COR-L47 (cell line): ENCODE measurements at places on chromosomes 3 and 15.

GRCh38 chr15:94272251-94272898 lies 41.0 kb downstream of the MCTP2 start:
- DNase-seq: no peak

DNA sequence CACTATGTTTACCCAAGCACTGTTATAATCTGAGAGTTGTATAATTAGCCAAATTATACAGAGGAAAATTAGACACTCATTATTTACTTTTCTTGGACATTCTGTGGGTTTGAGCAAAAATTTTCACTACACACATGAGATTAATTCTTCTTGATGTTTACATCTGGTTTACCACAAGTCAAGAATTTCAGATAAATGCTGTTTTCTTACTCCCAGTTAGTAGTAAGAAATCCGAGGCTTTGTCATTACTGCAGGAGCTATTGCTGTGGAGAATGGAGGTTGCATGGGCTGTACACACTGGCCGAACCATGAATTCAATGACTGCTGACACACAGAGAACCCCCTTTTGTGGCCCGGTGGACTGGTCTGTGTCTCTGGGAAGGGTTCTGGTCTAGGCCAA lies 207.7 kb upstream of the CFAP20DC start:
- no peak for DNase-seq

DNA sequence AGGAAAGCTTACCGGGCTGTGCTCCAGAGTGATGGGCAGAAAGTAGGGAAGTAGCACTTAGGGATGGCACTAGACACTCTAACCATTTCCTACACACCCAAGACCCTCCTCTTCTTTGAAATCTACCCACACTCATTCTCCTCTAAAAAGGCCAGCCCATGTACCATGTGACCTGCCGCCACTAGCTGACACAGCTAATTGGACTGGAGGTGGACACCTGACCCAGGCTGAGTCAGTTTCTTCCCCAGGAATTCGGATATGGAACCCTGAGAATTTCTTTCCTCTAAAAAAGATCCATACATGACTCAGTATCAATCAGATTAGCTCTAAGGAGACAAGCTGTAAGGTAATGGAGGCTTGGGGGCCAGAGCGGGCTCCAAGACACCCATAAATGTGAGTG lies 60.1 kb downstream of the DCLK3 start:
- no peak for DNase-seq

DNA sequence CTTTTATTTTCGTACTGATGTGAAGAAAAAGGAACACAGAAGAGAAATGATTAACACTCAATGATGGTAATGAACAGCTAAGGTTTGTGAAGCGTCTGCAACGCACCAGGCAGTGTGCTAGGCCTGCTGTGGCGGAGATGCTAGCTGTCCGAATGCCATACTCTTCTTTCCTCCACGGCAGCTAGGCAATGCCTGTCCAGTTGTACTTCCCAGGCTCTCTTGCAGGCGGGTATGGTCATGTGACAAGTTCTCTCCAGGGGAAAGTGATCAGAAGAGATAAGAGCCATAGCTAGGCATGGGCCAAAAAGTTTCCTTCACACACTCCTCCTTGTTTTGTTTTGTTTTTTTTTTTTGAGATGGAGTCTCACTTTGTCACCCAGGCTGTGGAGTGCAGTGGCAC lies 6.7 kb downstream of the TADA3 start:
- DNase-seq: no peak

DNA sequence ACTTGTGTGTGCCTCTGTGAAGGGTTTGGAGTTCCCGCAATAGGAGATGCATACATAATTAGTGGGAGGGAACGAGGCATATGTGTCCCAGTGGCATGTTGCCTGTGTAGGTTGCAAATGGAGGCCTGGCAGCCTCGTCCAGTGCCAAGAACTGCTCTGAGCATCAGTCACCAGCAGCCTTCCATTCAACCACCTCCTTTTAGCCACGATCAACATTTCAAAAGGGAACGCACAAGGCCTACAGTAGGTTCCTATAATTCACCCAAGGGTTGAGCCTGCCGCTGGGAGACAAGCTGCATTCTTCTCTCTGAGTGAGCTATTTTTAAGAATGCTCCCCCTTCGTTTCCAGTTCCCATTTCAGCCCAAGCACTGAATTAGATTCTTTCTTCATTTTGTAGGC lies 78.8 kb upstream of the CTNNB1 start:
- no peak for DNase-seq

GRCh38 chr3:55731741-55732140 lies 244.6 kb upstream of the WNT5A start:
- no peak for DNase-seq

DNA sequence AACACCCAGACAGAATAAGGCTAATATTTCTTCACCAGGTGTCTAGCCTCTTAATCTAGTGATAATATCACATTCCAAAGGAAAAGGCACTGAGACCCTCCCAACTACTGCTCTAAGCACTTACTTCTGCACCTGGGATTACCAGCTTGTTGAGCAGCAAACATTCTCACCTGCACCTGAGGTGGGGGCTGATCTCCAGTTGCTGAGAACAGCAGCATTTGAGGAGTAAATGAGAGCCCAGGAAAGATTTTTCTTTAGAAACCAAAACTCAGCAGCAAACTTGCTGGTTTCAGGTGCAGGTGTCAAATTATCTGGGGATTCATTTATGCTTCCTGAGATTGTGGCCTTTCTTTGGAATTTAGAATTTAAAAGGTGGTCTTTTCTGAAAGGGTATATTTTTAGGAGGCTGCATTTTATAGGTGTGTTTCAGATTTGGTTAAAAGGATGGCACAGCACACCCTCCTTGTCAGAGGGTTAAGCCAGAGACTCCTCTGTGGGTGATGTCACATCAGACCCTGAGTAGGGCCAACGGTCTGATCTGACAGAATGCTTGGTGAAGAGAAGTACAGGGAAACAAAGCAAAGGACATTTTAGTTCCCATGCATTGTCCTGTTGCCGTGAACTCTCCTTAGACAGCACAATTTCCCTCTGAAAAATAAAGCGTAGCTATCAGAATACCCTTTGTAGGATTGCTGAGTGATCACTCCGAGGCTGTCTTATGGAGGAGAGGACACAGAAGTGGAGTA lies 411.0 kb upstream of the ATP11B start:
- no peak for DNase-seq

- DNase-seq: no peak
These were observed 422.4 kb upstream of the ATP11B start for GRCh38 chr3:182370949-182371348.

DNA sequence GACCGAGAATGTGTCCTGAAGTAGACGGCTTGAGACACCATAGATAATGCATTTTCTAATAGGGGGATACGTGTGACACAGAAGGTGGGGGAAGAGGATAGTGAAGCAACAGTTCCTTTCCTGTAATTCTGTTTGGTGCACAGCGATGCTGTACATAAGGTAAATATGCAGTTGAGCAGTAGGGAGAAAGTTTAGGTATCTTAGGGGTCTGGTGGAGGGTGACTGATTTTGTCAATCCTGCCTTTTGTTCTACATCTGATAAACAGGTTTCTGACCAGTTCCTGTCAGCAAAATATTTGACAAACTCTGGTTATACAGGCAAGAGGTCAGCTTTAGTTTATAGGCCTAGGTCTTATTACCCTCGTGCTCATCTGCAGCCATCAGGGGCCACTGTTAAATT lies 71.3 kb downstream of the TRAK1 start:
- no peak for DNase-seq

- no peak for DNase-seq
These were observed 1405.3 kb downstream of the SI start for GRCh38 chr3:163672954-163673353.

DNA sequence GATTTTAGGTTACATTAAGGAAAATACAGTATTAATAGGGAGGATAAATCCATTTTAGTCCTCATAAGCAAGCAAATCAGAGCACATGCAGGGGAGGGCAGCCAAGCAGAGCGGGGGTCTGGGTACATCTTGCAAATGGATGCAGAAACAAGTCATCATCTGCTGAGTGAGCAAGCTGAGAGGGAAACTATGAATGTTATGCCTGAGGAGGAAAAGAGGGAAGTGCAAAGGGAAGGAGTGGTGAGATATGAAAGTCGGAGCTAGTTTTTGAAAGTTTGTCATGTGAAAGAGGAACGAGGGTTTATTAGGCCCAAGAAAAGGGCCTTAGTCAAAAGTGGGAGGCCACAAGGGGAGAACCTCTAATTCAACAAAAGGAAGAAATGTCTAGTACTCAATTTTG lies 15.4 kb downstream of the PTX3 start:
- no peak for DNase-seq

DNA sequence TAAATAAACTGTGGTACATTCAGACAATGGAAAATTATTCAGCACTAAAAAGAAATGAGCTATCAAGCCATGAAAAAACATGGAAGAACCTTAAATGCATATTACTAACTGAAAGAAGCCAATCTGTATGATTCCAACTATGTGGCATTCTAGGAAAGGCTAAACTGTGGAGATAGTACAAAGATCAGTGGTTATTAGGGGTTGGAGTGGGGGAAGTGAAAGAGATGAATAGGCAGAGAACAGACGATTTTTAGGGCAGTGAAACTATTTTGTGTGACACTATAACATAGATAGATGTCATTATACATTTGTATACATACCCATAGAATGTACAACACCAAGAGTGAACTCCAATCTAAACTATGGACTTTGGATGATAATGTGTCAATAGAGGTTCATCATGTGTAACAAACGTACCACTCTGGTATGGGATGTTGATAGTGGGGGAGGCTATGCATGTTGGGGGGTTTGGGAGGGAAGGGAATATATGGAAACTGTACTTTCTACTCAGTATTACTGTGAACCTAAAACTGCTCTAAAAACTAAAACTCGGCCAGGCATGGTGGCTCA lies 29.0 kb downstream of the RAB27A start:
- no peak for DNase-seq

DNA sequence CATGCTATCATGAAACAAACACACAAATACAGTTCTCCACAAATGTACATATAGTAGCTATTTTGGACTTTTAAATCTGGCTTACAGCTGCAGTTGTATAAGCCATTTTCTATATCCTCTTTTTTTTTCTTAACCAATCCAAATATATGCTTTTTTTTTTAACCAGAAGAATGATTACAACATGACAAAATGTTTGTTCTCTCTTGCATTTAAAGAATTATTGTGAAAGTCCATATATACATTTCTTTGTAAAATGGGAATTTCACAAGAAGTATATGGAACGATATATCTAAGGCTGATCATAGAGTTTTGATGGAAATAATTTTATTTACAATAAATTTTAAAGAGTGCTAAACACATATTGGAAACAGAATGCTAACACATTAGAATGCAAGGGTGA lies 95.6 kb downstream of the CD200R1L start:
- no peak for DNase-seq

DNA sequence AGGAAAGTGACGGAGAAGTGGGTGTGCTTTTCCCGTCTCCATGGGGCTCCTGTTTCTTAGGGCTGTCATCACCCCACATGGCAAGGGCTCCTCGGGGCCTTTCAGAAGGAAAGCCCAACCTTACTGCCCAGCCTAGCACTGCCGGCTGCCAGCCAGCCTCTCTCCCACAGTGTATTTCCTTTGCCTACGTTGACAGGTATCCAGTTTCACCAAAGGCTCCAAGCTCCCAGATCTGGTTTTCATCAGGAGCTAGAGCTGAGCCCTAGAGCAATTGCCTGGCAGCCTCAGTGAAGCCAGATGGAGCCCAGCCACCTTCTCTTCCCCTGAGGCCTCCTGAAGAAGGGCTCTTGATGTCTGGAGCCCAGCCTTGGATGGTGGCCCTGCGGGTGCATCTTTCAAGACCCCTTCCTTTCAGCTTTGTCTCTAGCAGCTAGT lies 20.2 kb downstream of the CRABP1 start:
- no peak for DNase-seq

DNA sequence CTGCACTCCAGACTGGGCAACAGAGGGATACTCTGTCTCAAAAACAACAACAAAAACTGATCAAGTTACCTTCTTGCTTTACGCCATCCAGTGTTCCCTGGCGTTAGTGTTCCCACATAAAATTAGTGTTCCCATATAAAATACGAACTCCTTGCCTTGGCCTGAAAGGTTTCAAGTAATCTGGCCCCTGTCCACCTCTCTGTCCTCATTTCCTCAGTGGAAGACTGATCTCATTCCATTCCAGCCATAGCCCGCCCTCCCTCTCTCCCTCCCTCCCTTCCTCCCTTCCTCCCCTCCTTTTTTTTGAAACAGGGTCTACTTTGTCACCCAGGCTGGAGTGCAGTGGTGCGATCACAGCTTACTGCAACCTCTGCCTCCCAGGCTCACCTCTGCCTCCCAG lies 2.8 kb upstream of the CAND2 start:
- DNase-seq: no peak

GRCh38 chr3:194812176-194812575 lies 126.5 kb downstream of the FAM43A start:
- no peak for DNase-seq

DNA sequence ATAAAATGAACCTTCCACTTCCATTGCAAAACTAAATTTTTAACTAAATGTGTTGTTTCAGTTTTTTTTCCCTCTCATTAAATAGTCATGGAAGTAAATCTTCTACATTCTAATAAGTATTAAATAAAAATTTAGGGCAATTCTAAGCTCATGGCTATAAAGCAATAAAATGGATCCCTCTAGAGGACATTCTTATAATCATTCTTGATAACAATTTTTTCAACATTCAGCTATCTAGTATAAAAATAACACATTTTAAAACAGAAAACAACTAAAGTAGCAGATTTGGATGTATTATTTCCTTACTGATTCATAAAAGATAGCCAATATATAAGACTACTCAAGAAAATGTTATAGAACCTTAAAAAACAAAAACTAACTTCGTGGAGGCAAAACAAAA lies 393.1 kb downstream of the PLOD2 start:
- DNase-seq: peak; percentile 15

DNA sequence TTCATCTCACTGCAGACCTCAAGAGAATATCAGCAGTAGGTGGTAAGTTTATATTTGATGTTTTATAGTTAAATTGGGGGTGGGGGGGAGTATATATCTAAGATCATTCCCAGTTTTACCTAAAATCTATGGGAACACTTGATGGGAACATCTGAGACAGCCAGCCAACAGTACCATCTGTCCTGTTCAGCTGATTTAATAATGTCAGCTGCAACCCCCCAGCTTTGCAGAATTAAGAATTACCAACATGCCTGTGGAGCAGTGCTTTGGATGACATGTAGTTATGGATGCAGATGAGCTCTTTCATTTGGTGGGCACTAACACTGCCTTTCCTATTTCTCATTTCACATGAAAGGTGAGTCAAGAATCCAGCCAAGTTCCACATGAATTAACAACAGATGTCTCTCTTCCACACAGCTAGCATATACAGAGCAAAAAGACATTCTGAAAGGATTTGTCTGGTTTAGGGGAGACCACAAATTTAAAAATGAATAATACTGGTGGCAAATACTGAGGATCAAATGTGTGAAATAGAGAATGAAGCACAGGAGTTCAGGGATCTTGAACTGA lies 76.2 kb downstream of the SETD5 start:
- DNase-seq: no peak

DNA sequence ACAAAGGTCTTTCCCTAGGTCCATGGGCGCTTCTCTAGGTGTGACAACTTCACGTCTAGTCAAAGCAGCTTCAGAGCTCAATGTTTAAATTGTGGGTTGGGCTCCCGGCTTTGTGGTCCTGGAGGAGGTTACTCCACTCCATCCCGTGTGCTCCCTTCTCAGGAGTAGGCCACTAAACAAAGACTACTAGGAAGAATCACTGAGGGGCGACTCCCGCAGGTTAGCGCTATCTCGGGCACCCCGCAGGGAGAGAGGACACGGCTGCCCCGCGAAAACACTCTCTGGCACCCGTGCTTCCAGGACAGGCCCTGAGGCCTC lies 500 bp downstream of the PARP6 start:
- peak; percentile 22 for DNase-seq

GRCh38 chr3:72494130-72494529 lies 354.1 kb downstream of the SHQ1 start:
- no peak for DNase-seq

- no peak for DNase-seq
These were observed 82.4 kb downstream of the PLSCR2 start for GRCh38 chr3:146386936-146387335.

GRCh38 chr3:193593668-193594030 lies 641 bp downstream of the OPA1 start:
- DNase-seq: no peak
